ENCODE measurements at places on chromosomes 5 and 9.

DNA sequence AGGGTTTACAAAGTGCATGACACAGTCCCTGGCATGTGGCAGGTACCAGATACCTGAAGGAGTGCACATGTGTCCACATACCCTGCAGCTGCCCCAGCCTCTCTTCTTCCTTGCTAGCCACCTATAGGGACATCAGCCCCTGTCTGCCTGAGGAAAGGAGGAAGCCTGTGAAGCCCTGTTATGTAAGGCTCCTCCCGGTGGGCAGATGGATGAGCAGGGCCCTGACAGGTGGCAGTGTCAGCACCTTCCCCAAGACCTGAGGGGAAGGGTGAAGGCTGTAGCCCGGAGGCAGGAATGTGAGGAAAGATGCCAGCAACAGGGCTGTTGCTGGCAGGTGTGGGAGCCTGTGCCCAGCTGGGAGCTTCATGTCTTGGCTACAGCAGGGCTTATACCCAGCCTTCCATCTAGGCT lies 21.7 kb downstream of the TCF7 start:
- DNase-seq = no peak

DNA sequence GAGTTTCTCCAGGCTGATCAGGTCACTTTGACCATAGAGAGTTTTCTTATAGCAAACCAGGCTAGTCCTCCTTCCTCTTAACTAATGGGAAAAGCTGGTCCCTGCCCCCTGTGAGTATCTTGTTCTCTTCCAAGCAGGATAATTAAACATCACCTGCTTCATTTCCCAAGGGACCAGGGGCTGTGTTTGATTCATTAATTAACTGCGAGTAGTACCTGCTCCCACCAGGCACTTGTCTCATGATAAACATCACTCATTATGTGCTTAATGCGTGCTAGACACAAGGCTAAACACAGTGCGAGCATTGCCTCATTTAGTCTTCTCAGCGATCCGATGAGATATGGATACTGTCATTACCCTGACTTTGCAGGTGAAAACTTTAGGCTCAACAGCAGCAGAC lies 1.7 kb upstream of the FAM163B start:
- peak; percentile 5 for DNase-seq

DNA sequence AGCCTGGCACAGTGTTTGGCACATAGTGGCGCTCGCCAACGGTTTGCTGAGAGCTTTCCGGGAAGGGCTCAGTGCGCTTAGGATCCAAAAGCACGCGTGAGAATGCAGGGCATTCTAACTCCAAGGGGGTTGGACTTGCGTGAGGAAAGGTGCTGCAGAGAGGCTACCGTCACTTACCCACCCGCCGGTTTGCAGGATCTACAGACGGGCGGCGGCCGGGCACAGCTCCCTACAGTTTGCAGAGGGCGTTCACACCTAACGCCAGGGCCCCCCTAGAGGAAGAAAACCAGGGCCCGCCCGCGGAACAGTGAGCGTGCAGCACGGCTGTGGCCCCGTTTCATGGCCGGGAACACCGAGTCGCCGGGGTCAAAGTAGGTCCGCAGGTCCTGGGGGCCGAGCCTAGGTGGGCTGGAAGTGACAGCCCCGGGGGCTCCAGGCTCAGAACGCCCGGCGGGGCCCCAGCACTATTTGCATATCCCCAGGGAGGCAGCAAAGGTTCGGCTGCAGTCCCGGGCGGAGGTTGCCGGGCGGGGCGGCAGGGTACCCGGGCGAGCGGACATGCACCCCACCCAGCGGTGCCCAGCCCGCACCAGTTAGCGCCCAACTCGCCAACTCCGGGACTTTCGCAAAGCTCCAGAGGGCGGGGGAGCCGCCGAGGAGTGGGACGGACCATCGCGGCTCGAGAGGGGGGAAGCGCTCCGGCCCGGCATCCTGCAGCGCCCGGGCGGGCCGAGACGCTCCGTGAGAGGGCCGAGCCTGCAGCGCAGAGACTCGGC lies 526 bp upstream of the GALNT10 start:
- DNase-seq = no peak

- no peak for DNase-seq
Observed at GRCh38 chr9:83011611-83012010, 51.3 kb downstream of the RASEF start.

GRCh38 chr5:147756566-147756965 lies 26.0 kb downstream of the JAKMIP2 start:
- no peak for DNase-seq

All from NCI-H187 treated with DMSO at 0.1 percent for 48 hours (cell line).